ENCODE measurements at places on chromosomes 1 and 21.

- DNase-seq, result peak; percentile 52
Observed at GRCh38 chr1:32892368-32893197, 6.3 kb downstream of the HPCA start.

GRCh38 chr1:29397981-29398380 is 161.7 kb downstream of the PTPRU start:
- no peak for DNase-seq

DNA sequence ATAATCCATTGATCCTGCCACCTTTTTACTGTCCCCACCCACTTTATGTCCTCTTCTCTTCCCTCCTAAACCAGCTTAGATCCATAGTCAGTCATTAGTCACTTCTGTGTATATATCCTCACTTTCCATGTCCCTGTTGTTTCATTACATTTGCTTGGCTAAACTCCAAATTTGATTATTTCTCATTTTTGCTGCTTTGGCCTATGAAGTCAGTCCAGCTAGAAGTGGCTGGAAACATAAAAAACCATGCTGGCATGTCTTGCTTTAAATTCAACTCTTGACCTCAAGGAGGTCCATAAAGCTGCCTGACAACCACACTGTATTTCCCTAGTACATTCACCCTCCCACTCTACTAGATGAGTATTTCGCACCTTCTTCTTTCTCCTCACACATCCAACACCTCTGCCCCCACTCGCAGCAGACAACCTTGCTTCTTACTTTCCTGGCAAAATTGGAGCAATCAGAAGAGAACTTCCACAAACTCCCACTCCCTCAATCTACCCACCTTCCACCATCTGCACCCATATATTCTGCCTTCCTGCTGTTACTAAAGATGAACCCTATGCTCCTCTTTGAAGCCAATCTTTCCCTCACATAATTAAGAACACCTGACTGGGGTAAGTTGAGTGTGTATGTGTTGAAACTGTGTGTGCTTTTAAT is 72.1 kb downstream of the ZNF648 start:
- no peak for DNase-seq

DNA sequence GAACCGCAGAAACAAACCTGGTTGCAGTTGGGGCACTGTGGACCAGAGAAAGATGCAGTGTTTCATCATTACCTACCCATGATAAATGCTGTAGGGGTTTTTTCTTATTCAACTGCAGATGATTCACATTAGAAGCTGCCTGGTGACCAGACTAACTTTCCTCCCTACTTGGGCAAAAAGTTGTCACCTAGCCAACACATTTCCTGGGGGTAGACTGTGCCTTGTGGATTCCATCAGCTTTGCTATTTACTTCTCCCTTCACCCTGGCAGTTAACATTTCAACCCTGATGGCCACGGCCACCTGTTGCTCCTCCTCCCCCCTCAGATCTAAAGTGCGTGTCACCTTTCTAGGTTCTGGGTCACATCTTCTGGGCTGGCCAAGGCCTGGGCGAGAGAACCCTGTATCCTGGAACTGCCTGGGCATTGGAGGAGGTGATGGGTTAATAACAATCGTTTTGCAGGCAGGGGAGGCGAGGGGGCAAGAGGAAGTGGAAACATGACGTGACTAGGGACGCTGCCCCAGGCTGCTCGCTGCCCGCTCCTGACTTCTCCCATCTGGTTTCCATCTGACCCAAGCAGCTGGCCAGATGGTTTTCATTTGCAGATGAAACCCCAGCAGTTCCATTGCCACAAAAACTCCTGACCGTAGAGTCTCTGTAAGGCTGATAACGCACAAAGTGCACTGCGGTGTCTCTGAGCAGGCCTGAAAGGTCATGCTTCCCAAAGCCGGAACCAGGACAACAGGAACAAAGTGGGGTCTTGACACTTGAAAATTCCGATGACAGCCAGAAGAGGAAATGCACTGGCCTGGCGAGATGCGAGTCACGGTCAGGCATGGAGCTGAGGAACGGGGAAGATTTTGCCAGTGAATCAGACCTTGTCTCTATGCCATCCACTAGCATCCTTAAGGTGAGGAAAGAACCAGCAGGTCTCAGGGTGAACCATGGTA is 36.6 kb downstream of the CAPZB start:
- DNase-seq, result no peak

GRCh38 chr1:244304656-244305055 is 147.1 kb downstream of the ADSS2 start:
- DNase-seq, result no peak

DNA sequence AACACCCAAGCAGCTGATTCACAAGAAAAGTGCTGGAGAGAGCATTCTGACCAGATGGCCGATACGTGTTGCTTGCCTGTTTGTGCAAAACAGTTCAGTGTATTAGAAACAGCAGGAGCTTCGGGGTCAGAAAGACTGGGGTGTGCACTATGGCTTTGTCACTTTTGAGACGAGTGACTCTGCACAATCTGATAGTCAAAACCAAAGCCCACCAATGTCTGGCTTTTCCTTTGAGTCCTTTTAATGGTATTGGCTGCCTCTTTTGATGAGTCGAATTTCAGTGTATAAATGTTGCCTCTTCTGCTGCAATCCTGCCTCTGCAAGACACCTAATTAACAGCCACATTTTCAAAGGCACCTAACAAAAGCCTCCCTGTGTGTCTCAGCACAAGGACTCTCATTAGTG is 444.6 kb downstream of the AJAP1 start:
- no peak for DNase-seq
